ENCODE measurements at places on chromosomes 13 and 19.
A peak's percentile ranks its signal among the peaks of the same experiment; 100 is the strongest.

- H3K4me1 ChIP-seq, result no peaks in the 10 kb centered on the region
- H3K36me3 ChIP-seq, result peaks cover 10% of the 10 kb centered on the region
- peak; percentile 91 for DNase-seq
- peak overlapping the region; percentile 64 for H3K4me3 ChIP-seq
- peak overlapping the region; percentile 85 for H3K27ac ChIP-seq
- no peaks in the 10 kb centered on the region for H3K27me3 ChIP-seq
These were observed 761 bp upstream of the PPP1R13L start for GRCh38 chr19:45405435-45406225.

DNA sequence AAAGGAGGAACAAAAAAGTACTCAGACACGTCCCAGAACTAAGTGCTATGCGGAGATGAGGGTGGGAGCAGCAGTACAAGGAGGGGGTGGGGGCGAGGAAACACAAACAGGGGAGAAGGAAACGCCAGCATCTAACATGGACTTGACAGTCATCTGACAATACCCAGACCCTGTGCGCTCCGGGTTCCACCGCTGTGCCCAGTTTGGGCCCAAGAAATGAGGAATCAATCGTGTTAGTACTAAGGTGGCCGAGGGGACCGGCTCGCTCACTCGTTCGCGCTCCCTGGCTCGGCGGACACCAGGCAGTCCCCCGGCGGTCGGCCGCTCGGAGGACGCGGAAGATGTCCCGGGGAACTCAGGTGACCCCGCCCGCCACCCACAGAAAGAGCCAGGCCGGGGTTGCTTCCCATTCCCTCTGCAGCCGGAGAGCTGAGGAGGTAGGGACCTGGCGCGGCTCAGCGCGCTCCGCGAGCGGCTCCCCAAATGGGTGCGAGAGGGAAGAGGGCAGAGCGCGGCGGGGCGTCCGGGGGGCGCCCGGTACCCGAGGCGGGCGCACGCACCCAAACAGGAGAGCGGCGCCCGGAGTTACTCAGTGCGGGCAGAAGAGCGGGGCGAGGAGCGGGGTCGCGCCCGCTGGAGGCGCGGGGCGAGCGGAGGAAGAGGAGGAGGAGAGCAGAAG, 616 bp downstream of the TSHZ3 start:
- H3K27ac ChIP-seq, result peak overlapping the region; percentile 87
- no peak for DNase-seq
- H3K27me3 ChIP-seq, result peaks cover 4% of the 10 kb centered on the region
- no peaks in the 10 kb centered on the region for H3K36me3 ChIP-seq
- H3K4me1 ChIP-seq, result no peaks in the 10 kb centered on the region

DNA sequence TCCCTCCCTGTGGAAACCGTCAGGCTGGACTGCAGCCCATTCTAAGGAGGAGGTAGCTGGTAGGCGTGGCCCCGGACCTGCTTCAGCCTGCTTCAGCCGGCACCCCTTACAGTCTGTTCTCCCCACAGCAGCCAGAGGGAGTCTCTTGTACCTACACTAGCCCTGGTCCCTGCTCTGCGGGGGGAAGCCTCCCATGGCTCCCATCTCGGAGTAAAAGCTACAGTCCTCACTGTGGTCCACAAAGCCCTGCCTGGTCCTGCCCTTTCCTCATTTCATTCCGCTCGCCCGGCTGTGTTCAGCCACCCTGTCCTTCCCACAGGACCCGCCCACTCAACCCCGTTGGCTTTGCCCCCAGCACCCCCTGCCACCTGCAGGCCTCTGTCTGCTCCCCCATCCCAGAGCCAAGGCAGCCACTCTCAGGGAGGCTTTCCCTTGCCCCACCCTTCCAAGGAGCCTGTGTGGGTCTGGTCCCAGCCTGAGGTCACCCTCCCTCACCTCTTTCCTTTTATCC, 1.3 kb downstream of the PGLYRP1 start:
- H3K4me3 ChIP-seq, result no peak overlapping the region
- DNase-seq, result no peak
- no peak overlapping the region for H3K27ac ChIP-seq
- peaks cover 7% of the 10 kb centered on the region for H3K4me1 ChIP-seq
- no peaks in the 10 kb centered on the region for H3K36me3 ChIP-seq
- H3K27me3 ChIP-seq, result peaks cover 25% of the 10 kb centered on the region

DNA sequence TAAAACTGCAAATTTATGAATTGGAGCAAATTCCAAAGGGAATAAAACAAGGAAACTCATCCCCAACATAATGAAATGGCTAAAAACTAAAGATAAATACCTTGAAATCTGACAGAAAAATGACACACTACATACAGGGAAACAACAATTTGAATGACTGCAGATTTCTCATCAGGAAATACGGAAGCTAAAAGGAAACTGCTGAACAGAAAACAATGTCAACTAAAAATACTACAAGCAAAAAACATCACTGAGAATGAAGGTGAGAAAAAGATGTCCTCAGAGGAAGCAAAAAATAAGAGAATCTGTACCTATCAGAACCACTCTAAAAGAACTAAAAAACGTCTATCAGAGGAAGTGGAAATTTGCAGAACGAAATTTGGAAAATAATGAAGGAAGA, 39.5 kb downstream of the ZSWIM9 start:
- H3K27ac ChIP-seq, result no peak overlapping the region
- DNase-seq, result no peak
- no peaks in the 10 kb centered on the region for H3K4me1 ChIP-seq

DNA sequence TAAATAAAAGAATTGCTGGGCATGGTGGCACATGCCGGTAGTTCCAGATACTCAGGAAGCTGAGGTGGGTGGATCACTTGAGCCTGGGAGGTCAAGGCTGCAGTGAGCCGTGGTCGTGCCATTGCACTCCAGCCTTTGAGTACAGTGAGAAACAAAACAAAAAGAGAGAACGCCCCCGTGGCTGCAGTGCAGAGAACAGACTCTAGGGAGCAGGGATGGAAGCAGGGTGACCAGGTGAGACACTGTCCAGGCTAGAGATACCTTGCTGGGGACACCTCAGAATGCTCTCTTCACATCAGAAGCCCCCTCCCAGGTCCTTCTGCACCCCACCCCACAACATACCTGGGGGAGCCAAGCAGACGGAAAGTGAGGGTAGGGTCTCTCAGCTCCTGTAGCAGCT, 24.8 kb downstream of the MAP4K1 start:
- DNase-seq, result no peak
- H3K27ac ChIP-seq, result no peak overlapping the region
- peaks cover 10% of the 10 kb centered on the region for H3K4me1 ChIP-seq
- H3K27me3 ChIP-seq, result peaks cover 42% of the 10 kb centered on the region
- no peaks in the 10 kb centered on the region for H3K36me3 ChIP-seq
- H3K4me3 ChIP-seq, result no peak overlapping the region

DNA sequence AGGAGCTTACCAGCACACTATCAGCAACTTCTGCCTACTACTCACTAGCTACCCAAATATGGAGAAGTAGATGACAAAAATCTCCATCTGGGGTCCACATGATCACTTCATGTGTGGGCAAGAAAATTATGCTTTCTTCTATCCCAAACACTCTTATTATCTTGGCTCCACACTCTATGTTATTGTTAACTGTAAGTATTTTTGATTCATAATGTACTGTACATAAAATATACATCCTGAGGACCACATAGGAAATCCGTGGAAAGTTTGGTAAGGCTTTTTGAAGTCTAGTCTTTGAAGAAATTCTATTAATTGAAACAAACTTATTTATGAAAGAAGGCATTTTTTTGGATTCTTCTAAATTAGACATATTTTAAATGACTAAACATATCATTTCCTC, 378.8 kb downstream of the DACH1 start:
- no peaks in the 10 kb centered on the region for H3K4me1 ChIP-seq
- no peaks in the 10 kb centered on the region for H3K27me3 ChIP-seq
- H3K36me3 ChIP-seq, result no peaks in the 10 kb centered on the region
- no peak overlapping the region for H3K27ac ChIP-seq

- no peak overlapping the region for H3K27ac ChIP-seq
- DNase-seq, result no peak
- no peaks in the 10 kb centered on the region for H3K27me3 ChIP-seq
- peaks cover 84% of the 10 kb centered on the region for H3K36me3 ChIP-seq
- H3K4me1 ChIP-seq, result peaks cover 6% of the 10 kb centered on the region
- no peak overlapping the region for H3K4me3 ChIP-seq
These were observed 4.8 kb downstream of the LENG9 start for GRCh38 chr19:54458648-54459281.

DNA sequence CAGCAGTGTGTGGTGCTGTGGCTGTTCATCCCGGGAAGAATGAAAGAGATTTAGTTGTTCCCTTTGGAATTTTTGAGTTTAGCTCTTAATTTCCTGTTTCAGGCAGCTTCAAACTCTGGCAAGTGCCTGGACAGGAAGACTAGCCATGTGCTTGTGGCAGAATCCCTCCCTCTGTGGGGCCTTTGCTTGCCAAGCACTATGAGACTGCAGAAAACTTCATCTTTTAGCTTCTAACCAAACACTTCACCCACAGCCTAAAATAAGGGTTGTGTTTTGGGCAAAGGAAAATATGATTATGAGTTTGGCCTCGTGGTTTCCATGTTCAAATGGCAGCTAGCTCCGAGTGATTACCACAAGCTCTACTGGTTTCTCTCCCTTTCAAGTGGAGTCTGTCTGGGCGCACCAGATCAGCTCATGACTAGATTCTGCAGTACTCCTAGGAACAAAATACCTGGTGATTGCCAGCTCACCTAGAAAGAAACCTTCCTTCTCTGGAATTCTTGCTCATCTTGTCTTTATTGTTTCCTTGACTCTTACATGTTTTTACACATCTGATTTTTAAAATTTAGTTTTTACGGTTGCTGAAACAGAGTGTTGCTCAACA, 707.5 kb downstream of the SLITRK6 start:
- no peaks in the 10 kb centered on the region for H3K4me1 ChIP-seq
- no peak overlapping the region for H3K4me3 ChIP-seq
- H3K36me3 ChIP-seq, result no peaks in the 10 kb centered on the region
- no peaks in the 10 kb centered on the region for H3K27me3 ChIP-seq

GRCh38 chr19:46482631-46483030, 11.3 kb upstream of the PNMA8A start:
- H3K4me3 ChIP-seq, result no peak overlapping the region
- no peaks in the 10 kb centered on the region for H3K27me3 ChIP-seq
- H3K27ac ChIP-seq, result peak overlapping the region; percentile 80
- peaks cover 22% of the 10 kb centered on the region for H3K4me1 ChIP-seq

DNA sequence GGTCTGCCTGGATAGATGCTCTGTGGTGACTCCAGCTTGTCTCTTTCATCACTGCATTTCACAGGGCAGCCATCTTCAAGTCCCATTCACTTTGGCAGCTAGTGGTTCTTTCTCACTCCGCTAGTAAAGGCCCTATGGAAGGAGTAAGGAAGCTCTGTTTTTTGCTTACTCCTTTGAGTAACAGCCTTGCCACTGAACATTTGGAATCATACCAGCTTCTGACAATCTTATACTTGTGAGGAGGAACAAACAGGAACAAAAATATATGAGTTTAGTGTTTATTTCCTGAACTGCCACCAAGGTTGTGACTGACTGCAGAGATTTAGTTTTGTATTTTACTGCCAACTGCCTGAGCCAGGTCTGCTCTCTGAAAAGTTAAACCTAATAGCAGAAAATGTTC, 38.7 kb downstream of the KCTD4 start:
- DNase-seq, result no peak
- no peaks in the 10 kb centered on the region for H3K4me1 ChIP-seq
- H3K27ac ChIP-seq, result no peak overlapping the region
- peaks cover 13% of the 10 kb centered on the region for H3K36me3 ChIP-seq
- H3K4me3 ChIP-seq, result no peak overlapping the region
- H3K27me3 ChIP-seq, result no peaks in the 10 kb centered on the region

DNA sequence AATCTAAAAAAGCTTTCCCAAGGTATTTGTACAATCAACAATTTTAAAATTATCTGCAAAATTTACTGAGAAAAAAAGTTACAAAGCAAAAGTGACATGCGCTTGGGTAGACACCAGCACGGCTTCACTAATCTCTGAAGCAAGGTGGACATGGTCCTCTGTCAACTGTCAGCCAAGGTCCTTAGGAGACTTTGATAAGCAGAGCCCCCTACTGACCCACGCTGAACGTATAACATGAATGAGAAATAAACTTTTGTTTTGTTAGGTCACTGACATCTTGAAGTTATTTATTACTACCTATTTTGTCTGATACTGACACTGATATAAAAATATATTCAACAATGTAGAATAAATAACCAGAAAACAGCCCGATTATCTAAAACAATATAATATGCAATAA, 100.7 kb upstream of the OBI1 start:
- no peaks in the 10 kb centered on the region for H3K27me3 ChIP-seq
- no peak overlapping the region for H3K27ac ChIP-seq
- H3K4me1 ChIP-seq, result no peaks in the 10 kb centered on the region
- H3K4me3 ChIP-seq, result no peak overlapping the region
- DNase-seq, result no peak

GRCh38 chr13:34308725-34309124, 490.8 kb downstream of the RFC3 start:
- H3K4me1 ChIP-seq, result no peaks in the 10 kb centered on the region
- no peak overlapping the region for H3K4me3 ChIP-seq
- no peak for DNase-seq
- no peaks in the 10 kb centered on the region for H3K36me3 ChIP-seq

DNA sequence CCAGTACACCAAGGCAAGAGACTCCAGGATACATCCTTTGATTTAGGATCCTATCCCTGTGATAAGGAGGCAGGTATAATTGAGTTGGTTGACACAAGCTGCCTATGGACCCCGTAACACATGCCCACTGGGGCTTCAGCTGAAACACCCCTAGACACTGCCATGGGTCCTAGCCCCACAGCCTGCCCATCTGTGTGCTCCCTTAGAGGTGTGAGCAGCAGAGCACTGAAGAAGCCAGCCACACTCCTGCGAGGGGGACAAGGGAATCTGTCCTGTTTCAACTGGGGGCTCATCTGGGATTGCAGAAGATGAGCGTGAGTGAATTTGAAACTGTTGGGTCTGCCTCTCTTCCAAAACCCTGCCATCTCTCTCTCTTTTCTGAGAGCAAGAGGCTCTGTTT, 385.9 kb upstream of the SLITRK6 start:
- H3K4me1 ChIP-seq, result no peaks in the 10 kb centered on the region
- no peaks in the 10 kb centered on the region for H3K27me3 ChIP-seq
- H3K36me3 ChIP-seq, result no peaks in the 10 kb centered on the region

DNA sequence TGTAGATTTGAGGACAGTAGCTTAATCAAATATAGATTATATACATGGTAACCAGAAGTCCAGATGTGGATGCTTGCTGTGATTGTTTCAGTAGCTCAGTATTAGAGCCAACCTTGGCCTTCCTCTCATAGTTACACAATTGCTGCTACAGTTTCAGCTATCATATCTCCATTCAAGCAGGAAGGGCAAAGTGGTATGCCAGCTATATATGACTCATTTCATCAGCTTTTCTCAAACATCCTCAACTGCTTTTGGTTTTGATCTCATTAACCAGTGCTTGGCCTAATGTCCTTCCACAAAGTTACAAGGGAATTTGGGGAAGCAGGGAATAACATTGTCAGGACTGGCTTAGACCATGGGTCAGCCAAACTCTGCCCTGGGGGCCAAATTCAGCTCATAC, 73.0 kb upstream of the MAB21L1 start:
- H3K4me3 ChIP-seq, result no peak overlapping the region
- H3K36me3 ChIP-seq, result no peaks in the 10 kb centered on the region
- H3K4me1 ChIP-seq, result no peaks in the 10 kb centered on the region
- no peaks in the 10 kb centered on the region for H3K27me3 ChIP-seq
- DNase-seq, result no peak
- H3K27ac ChIP-seq, result no peak overlapping the region
